Renal cortical epithelial cell (primary cell): ENCODE measurements at places on chromosomes 16 and 17. TPM values are rescaled to one million over a fixed set of nuclear protein-coding genes. Genes with fewer than 3 reads are reported as not detected.

Gene TBC1D3G
- total RNA-seq = not detected in 2 replicates

Gene CCL7
- total RNA-seq = not detected in 2 replicates

Gene SPNS2
- 151 and 225 TPM in 2 replicates for total RNA-seq

Gene FBXL16
- 0.40 TPM in 1 of 2 replicates, not detected in the other for total RNA-seq

GRCh38 chr16:79784007-79784406, 183.5 kb upstream of the MAF start:
- DNase-seq = no peak

DNA sequence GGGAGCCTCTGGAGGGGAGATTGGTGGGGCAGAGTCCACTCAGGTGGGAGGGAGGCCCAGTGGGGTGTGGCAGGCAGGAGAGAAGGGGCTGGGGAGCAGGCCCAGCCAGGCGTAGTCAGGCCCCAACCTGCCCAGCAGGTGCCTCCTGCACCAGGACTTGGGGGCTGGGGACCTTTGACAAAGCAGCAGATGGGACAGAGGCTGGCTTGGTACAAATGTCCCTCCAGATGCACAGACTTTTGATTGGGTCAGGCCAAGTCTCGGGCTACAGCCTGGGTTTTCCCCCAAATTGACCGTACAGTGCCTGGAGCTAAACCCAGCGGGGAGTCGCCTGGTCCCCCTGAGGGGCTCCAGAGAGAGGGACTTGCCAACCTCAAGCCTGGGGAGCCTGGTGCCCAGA, 411 bp downstream of the GGT6 start:
- no peak for DNase-seq

- DNase-seq = no peak
Measured at GRCh38 chr17:81419886-81420768, 24.9 kb downstream of the BAHCC1 start.

DNA sequence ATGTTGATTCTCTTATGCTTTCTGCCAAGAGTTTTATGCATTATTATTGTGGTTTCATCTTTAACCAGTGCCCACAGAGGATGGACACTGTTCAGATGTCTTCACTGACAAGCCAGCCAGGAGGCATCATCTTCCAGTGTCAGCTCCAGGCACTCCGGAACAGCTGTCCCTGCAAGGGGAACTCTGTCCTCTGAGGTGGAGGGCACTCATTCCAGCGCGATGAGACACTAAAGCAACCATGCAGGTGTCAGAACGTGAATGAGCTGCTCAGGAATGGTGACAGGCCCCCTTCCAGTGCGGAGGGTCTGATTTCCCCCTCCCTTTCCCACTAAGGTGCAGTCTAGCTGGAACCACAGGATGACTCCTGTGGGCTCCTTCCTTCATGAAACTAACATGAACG, 117.5 kb downstream of the NOG start:
- peak; percentile 13 for DNase-seq

DNA sequence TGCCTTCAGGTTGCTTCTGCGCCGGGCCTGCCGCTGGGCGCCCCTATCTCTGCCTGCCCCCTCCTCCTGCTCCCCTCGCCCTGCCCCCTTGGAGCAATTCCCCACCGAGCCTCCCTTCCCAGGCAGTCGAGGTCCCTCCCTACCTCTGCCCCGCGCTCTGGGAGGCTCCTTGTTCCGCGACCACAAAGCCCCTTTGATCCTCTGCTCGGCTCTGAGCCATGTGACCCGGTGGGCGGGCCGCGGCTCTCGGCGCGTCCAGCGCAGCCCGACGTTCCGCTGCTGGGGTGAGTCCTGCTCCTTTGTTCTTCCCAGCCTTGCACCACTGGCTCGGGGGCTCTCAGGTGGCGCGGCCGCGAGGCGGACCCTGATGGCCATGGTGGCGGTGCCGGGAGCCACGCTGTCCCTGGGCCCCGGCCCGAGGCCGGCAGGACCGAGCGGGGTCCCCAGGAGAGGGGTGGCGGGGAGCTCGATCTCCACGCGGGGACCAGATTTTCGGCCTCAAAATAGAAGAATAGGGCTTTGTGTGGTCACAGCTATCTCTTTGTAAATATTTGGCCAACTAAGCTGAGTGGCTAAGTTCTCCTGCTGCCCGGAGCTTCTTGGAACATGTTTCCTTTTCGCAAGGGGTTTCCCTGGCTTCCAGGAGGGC, 310.6 kb downstream of the SEC14L1 start:
- DNase-seq = peak; percentile 33

DNA sequence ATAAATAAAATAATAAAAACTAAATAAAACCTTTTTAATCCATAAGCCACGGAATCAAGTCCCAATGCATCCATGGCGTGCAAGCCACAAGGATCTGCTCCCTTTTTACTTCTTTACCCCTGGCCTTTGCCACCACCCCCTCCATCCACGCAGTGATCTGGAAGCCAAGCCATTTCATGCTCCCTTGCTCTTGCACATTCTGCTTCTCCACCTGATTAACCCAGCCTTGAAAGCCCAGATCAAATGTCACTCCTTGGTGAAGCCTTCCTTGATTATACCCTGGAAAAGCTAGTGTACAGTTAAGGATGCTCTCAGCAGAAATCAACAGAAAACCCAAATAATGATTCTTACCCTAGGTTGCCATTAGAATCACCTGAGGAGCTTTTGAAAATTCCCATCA, 9.9 kb downstream of the LRRC3C start:
- DNase-seq = no peak

DNA sequence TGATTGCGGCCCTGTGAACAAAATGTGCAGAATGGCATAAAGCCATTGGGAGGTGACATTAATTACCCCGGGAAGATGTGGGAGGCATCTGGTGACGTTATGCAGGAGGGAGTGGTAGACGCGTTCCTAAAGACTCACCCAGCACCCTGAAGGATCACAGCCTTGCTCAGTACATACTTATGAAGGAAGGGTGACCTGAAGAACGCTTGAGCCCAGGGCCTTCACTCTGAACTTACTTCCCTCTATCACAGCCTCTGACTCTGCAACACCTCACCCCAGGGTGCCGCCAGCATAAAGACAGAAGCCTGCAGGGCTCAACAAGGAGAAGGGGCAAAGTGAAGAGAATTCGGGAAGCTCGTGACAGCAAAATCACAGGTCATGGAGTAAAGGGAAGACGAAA, 9.4 kb downstream of the MFSD6L start:
- no peak for DNase-seq

- no peak for DNase-seq
Measured at GRCh38 chr17:46773676-46774075, 44.8 kb downstream of the WNT3 start.

GRCh38 chr16:57163842-57164241, 22.0 kb downstream of the PSME3IP1 start:
- no peak for DNase-seq

- no peak for DNase-seq
Measured at GRCh38 chr17:61131585-61131984, 268.1 kb upstream of the TBX2 start.

DNA sequence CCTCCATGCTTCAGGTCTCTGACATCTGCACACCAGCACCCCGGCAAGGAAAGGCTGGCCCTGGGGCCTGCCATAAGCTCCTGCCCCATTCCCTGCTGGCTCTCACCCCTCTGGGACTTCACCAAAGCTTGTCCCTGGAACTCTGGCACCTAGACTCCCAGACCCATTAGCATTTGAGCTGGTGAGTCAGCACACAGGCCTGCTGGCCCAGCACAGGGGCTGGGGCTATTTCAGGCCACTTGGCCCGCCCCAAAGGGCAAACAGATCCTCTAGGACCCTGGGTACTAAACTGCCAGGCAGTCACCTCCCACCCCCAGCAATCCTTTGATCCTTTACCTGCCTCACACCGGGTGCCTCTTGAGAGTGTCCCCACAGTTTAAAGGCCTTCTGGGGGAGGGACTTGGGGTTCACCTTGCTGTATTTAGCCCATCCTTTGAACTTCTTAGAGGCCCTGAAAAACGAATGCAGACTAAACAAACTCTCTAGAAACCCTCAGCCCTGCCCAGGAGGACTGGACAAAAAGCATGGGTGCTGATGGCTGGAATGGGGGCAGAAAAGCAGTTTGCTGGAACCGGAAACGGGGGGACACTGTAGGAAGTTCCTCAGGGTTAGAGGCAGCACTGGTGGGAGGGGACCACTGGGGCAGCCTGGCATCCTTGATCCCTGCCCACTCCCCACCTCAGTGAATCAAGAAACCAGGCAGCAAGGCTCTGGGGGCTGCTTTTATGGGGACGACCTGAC, 3.2 kb upstream of the SAMD14 start:
- peak; percentile 80 for DNase-seq
